ENCODE measurements at places on chromosomes 3 and 15.

- no peak for DNase-seq
Observed at GRCh38 chr15:61489571-61489970, 260.5 kb upstream of the RORA start.

GRCh38 chr15:58330741-58331559 lies 100.8 kb upstream of the LIPC start:
- no peak for DNase-seq

DNA sequence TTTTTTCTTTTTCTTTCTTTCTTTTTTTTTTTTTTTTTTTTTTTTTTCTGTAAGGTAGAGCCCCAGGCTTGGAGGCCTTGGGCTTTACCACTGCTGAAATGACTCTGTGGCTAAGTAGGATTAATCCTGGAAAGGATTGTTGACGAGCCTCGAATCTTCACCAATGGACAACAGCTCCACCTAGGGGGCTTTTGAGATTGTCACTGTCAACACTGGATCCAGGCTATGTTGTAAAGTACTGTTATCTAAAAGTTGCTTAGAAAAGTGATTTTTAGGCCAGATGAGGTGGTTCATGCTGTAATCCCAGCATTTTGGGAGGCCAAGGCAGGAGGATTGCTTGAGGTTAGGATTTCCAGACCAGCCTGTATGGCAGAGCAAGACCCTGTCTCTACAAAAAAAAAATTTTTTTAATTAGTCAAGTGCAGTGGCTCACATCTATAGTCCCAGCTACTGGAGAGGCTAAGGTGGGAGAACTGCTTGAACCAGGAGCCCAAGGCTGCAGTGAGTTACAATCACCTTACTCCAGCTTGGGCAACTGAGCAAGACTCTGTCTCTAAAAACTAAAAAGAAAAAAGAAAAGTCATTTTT lies 41.6 kb downstream of the KLHL18 start:
- DNase-seq = peak; percentile 40

- no peak for DNase-seq
Observed at GRCh38 chr3:187978433-187979011, 175.4 kb upstream of the LPP start.

- DNase-seq = no peak
Observed at GRCh38 chr3:152518346-152518745, 249.6 kb downstream of the MBNL1 start.

- no peak for DNase-seq
Observed at GRCh38 chr15:89192766-89193165, 28.6 kb downstream of the RLBP1 start.

- no peak for DNase-seq
Observed at GRCh38 chr3:188931531-188931930, 240.2 kb upstream of the TPRG1 start.

DNA sequence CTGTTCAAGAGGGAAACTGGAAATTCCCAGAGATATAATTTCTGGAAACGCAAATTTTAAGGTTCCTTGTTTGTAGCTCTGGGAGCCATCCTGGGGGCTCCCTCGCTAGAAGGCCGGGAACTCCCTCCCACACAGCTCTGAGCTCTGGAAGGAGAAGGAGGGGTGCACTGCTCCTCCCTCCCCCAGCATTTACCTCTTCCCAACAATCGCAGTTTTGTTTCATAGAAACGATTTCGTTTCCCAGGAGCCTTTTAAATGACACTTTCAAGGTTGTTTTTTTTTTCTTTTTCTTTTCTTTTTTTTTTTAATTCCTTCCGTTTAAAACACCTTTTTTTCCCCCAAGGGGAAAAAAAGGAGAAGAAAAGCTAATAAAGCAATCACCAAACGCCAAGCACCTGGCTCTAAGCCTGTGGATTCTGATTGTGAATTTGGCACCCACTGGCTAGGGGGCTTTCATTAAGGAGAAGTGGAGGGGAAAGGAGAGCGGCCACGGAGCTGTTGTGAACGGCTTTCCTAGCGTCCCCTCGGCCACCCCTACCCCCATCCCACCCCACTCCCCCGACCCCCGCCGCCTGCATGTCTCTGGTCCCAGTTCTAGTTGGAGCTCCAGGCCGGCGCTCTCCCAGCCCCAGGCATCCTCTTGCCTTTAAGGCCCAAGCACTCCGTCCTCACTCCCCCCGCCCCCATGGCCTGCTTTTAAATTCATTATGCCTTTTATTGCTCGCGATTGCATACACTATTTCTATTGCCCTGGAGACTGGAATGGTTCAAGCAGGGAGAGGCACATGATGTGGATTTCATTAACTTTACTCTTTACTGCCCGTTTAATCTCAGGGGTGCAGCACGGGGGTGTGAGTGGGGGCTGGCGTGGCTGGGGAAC lies 13.6 kb upstream of the CCDC33 start:
- peak; percentile 54 for DNase-seq

- DNase-seq = no peak
Observed at GRCh38 chr3:30357897-30358296, 248.5 kb upstream of the TGFBR2 start.

DNA sequence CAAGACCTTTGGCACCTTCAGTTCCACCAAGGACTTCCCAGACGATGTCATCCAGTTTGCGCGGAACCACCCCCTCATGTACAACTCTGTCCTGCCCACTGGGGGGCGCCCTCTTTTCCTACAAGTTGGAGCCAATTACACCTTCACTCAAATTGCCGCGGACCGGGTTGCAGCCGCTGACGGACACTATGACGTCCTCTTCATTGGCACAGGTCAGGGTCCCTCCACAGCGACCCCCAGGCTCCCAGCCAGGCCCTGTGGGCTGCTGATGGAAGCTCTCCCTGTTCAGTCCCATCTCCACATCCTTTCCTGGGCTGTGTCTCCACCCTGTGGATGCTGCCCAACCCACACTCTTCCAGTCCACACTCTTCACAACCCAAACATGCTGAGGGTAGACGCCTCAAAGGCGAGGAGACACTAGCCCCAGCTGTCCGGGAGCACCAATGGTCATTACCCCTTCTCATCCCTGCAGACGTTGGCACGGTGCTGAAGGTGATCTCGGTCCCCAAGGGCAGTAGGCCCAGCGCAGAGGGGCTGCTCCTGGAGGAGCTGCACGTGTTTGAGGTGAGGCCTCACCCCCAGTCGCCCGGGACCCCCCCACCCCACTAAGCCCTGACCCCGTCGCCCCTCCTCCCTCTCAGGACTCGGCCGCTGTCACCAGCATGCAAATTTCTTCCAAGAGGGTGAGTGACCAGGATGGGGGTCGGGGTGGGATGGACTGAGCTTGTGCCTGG lies 4.3 kb upstream of the LSMEM2 start:
- DNase-seq = no peak

DNA sequence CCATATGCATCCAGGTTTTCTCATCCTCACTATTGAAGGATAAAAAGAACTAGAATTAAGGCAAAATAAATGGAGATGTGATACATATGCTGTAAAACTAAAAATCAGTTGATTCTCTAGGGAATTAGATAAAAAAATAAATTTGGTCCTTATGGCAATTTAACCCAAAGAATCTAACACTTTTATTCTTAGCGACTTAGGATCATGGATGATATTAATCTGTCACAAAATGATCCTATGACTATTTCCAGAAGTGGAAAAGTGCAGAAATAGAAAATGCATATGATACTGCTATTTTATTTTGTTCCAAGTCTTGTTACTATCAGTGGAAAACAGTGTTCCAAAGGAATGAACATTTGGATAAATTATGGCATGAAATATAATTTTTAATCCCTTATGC lies 746.3 kb downstream of the ROBO2 start:
- no peak for DNase-seq

- no peak for DNase-seq
Observed at GRCh38 chr3:53234130-53234840, 21.5 kb downstream of the TKT start.

DNA sequence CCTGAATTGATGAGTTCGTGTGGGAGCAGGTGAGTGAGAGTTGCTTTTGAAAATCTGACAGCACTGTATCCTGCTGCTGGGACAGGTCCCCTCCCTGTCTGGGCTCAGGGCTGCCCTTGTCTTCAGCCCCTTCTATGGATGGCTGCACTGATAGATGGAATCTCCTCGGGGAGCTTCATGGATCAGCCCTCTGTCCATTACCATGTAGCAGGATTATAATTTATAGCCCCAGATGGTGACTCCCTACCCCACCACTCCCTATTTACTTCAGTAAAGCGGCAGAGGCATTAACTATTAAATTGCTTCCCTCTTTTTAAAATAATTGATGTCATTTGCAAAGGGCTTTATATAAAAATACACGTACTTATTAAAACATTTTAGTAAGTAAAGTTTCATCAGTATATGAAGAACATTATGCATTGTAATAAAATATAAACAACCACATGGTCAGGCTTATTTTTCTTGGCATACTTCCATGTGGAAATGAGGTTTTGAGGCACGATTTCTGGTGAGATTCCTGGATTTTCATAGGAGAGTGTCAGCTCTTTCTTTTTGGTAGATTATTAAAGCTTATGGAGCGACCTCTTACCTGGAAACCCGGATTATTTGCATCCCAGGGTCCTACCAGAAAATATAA lies 38.5 kb downstream of the MAP3K13 start:
- no peak for DNase-seq

Measured in NCI-H1092 (cell line).